ENCODE measurements at places on chromosomes 2 and 18.

GRCh38 chr2:102336502-102336945 lies 19.1 kb upstream of the IL18R1 start:
- no peak for DNase-seq

DNA sequence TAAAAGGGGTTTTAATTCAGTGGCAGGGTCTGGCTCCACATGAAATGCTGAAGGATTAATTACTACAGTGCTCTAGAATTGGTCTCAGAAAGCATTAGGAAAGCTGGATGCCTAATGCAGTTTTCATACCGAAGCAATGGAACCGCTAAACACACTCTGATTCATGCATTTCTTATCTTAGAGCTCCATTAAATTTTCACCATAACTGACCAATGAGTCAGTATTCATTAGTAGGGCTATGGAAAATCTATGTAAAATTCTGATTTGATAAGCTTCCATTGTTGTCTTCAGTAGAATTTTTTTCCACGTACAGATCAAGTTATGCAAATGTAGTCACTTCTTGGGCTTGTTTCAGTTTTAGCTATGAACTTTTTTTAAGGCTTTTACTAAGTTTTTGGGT lies 359.9 kb downstream of the ARHGAP15 start:
- DNase-seq = no peak

DNA sequence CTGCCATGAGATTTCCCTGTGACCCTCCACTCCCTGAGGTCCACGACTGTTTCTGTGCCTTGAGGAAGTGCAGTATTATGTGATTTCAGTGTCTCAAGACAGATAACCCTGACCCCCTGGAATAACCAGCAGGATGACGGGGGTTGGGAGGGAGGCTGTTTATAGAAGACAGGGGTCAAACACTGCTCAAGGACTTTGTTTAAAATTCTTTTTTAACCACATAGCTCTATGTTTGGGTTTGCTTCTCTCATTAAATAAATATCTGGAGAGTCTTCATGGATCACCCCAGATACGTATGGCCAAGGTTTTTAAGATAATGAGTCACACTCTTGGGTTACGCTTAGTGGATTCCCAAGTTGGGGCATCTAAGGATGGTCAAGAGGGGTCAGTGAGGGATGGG lies 523.8 kb upstream of the TNP1 start:
- DNase-seq = no peak

- no peak for DNase-seq
Observed at GRCh38 chr2:203697190-203697589, 9.2 kb upstream of the CD28 start.

DNA sequence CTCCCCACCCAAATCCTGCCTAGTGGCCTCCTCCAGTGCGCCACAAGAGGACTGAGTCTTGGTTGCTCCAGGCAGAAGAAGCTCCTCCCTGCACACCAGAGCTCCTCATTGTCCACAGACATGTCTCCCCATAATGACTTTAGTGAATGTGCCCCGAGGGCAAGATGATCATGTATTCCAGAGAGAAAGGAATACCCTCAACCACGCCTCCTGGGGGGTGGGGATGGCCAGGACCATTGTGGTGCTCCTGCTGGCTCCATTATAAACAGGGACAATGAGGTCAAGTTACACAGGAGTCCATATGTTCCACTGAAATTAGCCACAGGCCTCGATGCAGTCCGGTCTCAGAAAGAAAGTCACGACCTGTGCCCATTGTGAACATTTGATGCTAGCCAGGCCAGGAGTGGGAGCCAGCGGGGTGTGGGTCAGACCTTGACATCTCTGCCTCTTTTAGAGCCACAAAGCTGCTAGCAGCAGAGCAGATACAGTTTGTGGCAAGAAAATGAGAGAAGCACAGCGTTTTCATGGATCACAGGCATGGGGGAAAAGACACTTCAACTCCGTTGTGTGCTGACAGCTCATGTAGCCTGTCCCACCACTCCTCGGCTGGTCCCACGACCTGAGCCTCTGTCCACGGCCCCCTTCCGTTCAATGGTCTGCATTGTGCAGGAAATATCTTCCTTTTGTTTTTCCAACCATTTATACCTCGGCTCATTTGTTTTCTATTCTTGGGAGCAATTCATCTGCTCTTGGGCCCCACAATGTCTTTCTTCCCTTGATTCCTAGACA lies 70.7 kb upstream of the FZD7 start:
- DNase-seq = no peak

GRCh38 chr18:26227051-26227670 lies 916 bp downstream of the TAF4B start:
- no peak for DNase-seq

All from suppressor macrophage treated with lipopolysaccharide for 1 hour (primary cell).